ENCODE measurements at places on chromosomes 12 and 14.

- no peak for DNase-seq
Observed at GRCh38 chr12:30989754-30990153, 63.2 kb downstream of the TSPAN11 start.

GRCh38 chr12:69254046-69254445, 14.7 kb downstream of the CPSF6 start:
- DNase-seq, result peak; percentile 24

DNA sequence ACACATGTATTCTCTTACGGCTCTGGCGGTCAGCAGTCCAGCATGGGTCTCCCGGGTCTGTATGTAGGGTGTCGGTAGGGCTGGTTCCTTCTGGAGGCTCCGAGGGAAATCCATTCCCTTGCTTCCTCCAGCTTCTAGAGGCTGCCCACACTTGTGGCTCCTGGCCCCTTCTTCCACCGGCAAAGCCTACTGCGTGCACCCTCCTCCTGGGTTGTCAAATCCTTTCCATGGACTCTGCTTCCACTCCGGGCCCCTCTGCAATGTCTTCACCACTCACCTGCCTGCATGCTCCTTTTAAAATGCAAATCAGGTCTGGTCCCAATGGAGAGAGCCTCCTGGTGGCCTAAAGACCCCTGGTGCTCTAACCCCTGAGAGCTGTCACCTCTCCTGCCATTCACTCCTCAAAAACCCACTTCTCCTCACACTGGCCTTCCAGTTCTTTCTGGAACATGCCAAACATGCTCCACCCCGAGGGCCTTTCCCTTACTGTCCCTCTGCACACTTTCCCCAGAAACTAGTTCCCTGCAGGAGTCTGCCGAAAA, 108.5 kb downstream of the DICER1 start:
- no peak for DNase-seq

DNA sequence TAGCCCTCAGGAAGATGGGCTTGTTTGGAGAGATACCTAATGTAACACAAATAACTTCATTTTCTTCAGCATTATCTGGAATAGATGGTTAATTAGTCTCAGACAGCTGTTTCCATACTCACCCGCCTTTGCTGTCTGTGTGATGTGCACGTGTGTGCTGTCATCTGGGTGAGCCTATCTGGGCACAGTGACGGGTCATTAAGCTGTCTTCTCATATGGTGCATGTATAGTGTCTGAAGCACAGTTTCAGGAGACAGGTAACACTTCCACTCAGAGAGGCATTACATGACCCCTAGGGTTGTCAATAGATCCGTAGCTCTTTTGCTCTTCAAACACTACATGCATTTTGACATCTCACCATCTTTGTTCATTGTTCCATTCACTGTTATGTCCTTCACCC, 493.3 kb downstream of the APAF1 start:
- no peak for DNase-seq

GRCh38 chr12:131454418-131455217, 256.3 kb upstream of the SFSWAP start:
- DNase-seq, result no peak

GRCh38 chr12:21566907-21567394, 37.7 kb downstream of the GYS2 start:
- no peak for DNase-seq

DNA sequence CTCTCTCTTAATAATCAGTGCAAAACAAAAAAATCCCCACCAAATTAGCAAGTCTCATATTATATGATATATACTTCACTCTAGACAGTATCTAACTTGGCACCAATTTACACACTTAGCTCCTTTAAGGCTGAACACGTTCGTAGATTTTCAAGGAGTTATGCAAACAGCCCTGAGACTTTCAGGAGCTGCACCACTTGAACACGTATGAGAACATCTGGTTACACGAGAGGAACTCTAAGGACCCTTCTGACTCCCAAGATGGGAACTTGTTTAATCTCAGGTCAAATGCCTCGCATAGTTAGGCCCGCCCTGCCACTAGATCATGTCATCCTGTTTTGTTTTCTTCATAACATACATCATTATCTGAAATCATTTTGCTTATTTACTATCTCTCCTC, 10.0 kb downstream of the SPRING1 start:
- DNase-seq, result no peak

GRCh38 chr14:52767058-52767833, 24.2 kb downstream of the GNPNAT1 start:
- DNase-seq, result no peak

- no peak for DNase-seq
Observed at GRCh38 chr12:117395766-117396165, 34.3 kb upstream of the NOS1 start.

GRCh38 chr12:50119387-50119786, 7.4 kb downstream of the COX14 start:
- no peak for DNase-seq

DNA sequence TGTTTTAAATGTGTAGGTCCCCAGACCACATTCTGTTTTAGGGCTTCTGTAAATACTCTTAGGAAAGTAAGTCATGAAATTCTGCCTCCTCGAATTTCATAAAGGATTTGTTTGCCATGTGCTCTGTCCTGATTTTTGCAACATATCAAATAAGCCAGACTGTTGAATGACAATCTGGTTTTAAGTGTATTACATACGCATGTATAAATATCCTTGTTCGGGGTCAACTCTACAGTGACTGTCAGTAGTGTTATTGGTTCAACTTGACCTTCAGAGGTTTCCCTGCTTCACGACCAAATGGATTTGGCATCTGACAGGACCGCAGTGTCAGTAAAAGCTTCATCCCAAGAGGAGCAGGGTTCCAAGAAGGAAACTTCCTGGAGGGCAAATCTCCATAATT, 52.7 kb downstream of the PPM1A start:
- DNase-seq, result no peak

- DNase-seq, result no peak
Observed at GRCh38 chr14:104554088-104554607, 25.4 kb upstream of the C14orf180 start.

DNA sequence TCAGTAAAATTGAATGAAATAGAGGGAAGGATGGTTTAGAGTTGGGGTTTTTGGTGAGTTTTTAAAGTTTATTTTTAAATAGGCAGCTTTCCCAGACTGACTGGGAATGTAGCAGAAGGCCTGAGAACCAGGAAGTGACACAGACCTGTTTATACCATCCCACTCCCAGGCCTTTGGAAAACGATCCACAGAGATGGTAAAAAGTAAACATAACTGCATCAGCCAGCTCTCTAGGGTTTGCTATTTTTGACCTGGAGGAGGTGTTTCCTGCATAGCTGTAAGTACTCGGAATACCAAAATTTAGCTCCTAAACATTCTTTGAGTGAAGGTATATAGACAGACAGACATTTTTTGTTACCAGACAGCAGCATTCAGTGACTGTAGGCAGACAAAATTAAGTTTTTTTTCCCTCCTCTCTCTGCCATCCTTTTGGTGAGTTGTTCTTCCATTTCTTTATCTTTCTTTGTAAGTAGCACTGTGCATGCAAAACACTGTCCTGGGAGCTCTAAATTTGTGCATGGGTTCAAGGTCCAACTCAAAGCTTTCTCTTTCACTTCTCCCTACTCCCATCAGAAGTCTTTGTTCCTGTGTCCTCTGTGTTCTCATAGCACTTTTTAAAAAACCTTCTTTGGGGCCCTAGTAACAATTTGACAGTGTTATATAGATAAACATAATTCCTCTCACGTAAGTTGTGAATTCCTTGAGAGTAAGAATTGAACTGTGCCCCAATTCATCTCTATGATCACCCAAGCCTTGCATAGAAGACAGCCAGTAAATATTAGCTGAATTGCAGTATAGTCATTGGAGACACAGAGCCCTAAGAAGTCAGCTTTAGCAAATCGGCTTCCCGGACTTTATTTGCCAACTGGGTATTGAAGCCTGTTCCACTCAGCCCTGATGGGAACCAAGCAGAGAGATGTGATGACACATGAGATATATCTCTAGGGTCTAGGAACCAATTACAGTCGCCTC, 37.4 kb downstream of the SUSD6 start:
- peak; percentile 66 for DNase-seq

DNA sequence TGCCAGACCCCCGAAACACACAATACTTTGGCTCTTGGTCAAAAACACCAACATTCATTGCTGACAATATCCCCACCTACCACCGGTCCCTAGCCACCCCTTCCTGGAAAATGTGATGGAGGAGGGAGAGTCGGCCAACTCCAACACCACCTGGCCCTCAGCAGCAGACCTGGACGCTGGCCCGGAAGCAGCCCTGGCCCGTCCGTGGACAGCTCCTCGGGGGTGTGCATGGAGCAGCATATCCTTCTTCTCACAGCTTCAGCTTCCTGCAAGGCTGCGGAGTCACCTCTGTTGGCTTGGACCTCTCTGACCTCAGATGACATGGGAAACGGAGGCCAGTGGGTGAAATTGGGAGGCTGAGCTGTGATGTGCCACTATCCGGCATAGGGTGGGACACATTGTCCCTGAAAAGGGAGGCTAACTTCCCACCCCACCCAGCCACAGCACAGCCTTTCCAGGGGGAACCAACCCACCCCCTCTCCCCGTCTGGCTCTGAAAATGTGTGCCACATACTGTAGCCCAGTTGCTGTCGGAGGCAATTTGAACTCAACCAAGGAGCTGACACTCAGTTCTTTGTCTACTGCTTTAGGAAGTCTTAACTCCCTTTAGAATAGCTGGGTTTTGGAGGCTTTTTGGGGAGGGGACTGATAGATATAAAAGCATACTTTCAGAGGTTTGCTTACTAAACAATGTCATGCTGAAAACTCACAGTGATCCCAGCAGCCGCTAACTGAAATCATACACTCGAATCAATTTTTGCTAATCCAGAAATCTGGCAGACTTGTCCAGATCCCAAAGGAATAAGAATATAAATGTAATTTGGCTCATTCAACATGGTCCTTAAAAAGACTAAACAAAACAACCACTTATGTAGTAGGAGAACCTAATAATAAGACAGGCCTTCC, 43.1 kb upstream of the LTA4H start:
- no peak for DNase-seq

GRCh38 chr12:116382686-116383530, 105.4 kb upstream of the MED13L start:
- DNase-seq, result peak; percentile 88

- no peak for DNase-seq
Observed at GRCh38 chr14:24883576-24883975, 166.4 kb downstream of the STXBP6 start.

DNA sequence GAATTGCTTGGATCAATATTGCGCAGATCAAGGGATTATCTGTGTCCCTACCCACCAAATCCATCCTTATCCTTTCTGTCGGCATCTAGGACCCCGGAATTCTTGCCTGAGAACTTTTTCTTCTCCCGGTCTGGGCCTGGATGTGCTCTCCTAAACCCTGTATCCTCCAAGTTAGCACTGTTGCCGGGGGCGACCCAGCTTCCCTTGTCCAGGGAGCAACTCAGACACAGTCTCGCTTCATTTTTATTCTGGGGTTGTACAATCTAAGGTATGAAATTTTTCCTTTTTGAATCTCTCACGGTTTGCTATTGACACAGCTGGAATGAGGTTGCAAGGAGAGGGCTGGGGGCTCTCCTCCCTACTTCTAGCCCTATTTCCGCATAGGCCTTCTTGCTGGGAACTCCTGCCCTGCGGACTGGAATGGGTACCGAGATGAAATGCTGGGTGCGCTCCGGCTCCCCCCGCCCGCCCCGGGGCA, 403 bp upstream of the PNP start:
- DNase-seq, result peak; percentile 33

DNA sequence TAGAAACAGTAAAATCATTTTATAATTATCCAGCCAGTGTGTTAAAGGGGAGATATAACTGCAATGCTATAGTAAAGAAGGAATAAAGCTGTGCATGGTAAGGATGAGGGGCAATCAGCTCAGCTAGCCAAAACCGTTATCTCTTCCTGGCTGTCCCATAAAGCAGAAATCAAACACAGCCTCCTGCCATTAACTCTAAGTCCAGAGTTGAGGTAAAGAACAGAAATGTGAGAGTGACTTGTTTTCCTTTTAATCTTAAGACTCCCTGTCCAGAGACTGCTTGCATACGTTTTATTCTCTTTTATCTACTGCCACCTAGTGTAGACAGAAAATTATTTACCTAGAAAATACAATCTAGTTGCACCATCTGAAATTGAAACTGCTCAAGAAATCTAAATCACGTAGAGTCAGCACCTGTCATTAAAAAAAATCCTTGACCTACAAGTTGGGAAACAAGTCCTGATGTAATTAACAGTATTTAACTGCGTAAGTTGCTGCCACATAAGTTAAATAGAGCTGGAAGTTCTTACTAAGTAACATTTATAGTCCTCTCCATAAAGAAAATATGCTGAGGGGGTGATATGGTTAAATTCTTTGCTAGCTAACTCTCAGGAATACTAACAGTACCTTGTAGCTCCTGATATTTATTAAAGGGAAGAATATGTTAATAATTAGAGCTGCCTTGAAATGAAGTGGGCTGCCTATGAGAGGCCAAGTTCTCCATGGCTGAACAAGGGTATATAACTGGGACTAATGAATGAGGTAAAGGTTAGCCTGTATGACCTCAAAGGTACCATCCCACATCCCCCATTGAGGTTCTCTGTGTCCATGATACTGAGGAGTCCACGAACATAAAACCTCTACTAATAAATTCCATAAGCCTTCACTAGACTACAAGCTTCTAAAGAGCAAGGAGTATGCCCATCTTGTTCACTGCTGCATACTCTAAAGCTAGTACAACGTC, 62.7 kb downstream of the GALNT4 start:
- peak; percentile 17 for DNase-seq

DNA sequence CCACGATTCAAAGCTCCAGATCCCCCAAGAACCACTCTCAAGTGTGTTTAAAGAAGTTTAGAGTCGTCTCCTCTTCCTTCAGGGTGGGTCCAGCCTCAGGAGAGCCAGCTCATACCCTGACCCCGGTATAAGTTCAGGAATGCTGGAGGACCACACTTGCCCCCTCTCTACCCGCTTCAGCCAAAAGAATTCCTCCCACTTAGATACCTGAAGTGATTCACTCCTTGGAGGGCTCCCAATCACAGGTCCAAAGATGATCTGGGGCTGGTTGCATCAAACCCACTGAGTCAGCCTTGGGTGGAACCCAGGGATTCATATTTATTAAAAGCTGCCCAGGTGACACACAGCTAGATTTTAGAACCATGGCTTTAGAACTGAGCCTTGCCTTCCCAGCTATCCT, 133.5 kb upstream of the PARP11 start:
- DNase-seq, result no peak

DNA sequence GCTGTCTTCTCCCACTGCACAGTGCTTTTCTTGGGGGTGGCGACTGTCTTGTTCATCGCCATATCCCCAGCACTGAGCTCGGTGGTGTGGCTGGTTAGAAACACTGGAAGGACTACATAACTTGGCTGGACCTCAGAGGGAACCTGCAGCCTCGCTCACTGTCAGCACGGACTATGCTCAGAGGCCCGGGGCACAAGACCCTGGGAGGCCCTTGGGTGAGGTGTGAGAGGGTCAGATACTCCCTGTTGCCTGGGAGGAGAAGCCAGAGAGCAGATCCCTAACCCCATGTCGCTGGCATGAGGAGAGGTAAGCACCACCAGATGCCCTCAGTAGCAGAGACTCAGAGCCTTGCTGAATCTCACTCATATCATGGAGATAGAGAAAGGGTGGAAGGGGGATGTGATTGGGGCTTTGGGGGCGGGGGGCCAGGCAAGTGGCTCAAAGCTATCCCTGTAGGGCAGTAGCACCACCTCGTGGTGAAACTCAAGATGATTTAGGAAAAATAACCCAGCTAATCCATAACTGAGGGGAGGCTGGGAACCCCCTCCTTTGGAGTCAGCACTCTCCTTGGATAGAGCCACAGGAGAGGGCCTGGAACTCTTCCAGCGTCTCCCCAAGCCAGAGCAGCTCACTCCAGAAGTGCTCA, 18.7 kb upstream of the HDAC7 start:
- DNase-seq, result peak; percentile 73
